ENCODE measurements at places on chromosomes 11 and 22.

GRCh38 chr22:41563051-41563711 lies 2.4 kb downstream of the CSDC2 start:
- DNase-seq, result no peak

- no peak for DNase-seq
These were observed 12.8 kb downstream of the MAPK8IP2 start for GRCh38 chr22:50613291-50613981.

DNA sequence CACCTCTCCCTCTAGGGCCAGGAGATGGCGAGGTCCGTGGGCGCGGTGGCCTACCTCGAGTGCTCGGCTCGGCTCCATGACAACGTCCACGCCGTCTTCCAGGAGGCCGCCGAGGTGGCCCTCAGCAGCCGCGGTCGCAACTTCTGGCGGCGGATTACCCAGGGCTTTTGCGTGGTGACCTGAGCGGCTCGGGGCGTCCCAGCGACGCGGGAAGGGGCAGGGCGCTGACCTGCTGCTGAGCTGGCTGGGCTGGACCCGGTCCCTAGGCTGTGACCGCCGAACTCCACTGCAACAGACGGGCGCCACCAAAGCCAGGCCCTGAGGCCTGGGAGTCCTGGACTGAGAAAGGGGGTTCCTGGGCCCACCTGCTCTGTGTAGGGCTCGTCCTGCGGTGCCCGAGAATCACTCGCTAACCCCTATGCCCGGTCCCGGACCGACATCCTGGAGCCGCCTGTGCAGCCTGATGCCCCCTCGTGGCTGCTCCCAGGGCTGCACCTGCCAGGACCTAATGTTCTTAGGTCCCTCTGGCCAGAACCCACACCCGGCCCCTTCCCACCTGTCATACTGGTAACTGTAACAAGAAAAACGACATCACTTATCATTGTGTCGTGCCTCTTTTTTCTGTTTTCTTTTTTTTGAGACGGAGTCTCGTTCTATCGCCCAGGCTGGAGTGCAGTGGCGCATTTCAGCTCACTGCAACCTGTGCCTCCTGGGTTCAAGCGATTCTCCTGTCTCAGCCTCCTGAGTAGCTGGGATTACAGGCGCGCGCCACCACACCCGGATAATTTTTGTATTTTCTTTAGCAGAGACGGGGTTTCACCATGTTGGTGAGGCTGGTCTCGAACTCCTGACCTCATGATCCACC lies 15.0 kb downstream of the RHOD start:
- peak; percentile 77 for DNase-seq

DNA sequence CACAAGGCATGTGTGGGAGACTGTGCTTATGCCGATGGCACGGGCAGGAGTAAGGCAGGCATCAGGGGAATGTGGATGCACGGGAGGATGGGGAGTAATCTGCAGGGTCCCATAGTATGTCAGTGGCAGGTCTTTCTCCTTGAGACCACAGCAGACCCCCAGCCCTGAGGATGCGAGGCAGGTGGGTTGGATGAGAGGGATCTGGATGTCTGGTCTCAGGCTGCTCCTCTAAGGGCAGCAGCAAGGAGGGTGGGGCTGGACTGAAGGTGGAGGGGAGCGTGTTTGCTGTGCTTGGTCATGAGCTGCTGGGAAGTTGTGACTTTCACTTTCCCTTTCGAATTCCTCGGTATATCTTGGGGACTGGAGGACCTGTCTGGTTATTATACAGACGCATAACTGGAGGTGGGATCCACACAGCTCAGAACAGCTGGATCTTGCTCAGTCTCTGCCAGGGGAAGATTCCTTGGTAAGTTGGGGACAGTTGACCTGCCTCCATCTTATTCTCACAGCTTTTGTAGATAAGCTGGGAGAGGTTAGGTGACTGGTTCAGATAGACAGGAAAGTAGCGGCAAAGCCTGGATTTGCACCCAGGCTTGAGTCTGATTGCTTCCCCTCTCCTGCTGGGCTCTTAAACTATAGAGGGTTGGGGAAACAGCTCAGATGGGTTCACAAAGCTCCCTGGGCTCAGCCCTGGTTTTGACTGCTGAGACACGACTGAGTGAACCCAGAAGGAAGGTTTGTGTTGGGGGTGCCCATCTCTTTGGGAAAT lies at the start of gene APOL1:
APOL1 (plus strand) TSS at position 380 of the 769 bp plus-strand sequence. CDS start 1,823 bp downstream, outside the sequence.
- peak; percentile 76 for DNase-seq

- no peak for DNase-seq
These were observed 9.0 kb upstream of the NNMT start for GRCh38 chr11:114287154-114287553.

GRCh38 chr11:130489716-130490115 lies 41.3 kb downstream of the ADAMTS15 start:
- DNase-seq, result no peak

GRCh38 chr11:134370526-134371435 lies 39.0 kb downstream of the GLB1L2 start:
- DNase-seq, result no peak

DNA sequence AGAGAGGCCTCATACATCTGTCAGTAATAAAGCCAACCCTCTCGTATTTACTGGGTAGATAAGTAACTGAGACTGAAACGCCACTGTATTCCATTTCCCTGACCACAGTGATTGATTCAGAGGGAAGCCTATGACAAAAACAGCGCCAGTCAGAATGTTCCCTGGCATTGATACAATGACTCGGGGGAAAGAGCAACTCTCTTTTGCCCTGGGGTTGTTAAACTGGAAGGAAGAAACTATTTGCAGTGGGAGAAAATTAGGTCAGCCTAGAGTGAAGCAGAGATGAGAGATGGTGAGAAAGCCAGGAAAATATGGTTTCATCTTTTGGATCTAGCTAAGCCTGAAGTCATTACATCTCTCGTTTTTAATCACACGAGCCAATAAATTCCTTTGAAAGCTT lies 48.6 kb upstream of the RBFOX2 start:
- DNase-seq, result no peak

GRCh38 chr11:26333906-26334305 lies 2.0 kb downstream of the ANO3 start:
- no peak for DNase-seq

- DNase-seq, result no peak
These were observed 101.1 kb upstream of the SPON1 start for GRCh38 chr11:13861411-13861810.

DNA sequence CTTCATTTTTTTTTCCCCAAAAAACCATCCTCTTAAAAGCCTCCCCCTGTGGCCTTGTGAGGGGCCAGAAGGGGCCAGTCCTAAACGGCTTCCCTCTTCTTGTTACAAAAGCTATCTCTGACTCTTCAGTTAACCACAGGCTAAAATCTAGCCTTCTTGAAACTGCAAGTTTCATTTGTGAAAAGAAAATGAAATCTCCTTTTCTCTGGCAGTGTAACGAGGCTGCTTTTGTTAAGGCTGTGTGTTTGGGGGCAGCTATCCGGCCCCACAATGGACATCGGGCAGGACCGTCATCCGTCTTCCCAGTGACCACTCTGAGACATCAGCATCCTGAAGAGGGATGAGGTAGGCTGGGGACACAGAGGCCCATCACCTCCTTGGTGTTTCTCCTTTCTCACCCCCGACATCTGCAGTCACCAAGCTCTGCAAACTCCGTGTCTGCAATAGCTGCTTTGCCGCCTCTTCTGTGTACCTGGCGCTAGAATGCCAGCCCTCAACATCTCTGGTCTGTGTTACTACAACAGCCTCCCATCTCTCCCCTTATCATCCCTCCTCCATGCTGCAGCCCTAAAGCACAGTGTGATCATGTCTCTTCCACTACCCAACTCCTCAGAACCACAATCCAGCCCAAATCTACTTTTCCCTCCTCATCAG lies 94.0 kb downstream of the RCN1 start:
- no peak for DNase-seq

- peak; percentile 41 for DNase-seq
These were observed 23.0 kb downstream of the CDON start for GRCh38 chr11:126039485-126040271.

GRCh38 chr22:33909911-33910310 lies 10.4 kb downstream of the LARGE1 start:
- DNase-seq, result no peak

- no peak for DNase-seq
These were observed 545.2 kb upstream of the CADM1 start for GRCh38 chr11:116049383-116049782.

GRCh38 chr11:56716379-56716854 lies 17.5 kb downstream of the OR9G1 start:
- peak; percentile 34 for DNase-seq

DNA sequence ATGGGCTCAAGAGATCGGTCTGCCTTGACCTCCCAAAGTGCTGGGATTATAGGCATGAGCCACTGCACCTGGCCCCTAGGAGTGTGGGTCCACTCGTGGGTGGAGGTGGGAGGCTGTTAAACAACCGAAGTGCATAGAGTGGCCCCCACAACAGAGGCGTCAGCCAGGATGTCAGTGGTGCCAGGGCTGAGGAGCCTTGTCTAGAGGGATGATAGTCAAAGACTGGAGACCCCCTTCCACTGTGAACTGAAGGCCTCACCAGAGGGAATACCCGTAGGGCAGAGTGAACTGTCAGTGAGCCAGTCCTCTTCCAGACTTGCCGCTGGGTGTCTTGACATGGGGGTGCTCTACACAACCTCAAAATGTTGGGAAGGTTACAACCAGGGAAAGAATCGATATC lies 38.2 kb downstream of the AP2A2 start:
- no peak for DNase-seq

DNA sequence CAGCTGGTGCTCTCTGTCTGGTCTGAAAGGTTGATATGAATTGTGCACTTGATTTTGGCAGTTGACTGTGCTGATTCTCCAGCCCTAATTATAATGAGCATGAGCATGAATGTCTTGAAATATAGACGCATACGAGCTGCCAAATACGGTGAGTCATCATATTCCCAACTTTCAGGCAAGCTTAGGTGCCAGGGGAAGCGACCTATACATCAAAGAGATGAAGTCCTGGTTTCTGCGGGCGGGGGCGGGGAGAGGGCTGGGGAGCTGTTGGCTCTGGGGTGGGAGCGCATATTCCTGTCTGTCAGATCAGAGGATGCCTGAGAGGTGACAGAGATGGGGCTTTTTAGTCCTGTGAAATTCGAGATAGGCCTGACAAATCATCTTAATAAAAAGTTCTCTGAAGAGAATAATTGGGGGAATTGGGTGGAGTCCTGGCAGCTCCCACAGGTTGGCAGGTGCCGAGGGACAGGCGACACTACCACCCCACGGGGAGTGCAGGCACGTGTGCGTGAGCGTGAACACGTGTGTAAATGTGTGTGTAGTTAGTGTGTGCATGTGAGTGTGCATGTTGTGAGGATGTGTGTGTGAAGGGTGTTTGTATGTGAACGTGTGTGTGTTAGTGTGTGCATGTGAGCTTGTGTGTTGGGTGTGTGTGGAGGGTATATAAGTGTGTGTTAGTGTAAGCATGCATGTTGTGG lies 865.3 kb downstream of the TBC1D22A start:
- no peak for DNase-seq

- DNase-seq, result no peak
These were observed 17.6 kb downstream of the SELENOO start for GRCh38 chr22:50218153-50218995.

DNA sequence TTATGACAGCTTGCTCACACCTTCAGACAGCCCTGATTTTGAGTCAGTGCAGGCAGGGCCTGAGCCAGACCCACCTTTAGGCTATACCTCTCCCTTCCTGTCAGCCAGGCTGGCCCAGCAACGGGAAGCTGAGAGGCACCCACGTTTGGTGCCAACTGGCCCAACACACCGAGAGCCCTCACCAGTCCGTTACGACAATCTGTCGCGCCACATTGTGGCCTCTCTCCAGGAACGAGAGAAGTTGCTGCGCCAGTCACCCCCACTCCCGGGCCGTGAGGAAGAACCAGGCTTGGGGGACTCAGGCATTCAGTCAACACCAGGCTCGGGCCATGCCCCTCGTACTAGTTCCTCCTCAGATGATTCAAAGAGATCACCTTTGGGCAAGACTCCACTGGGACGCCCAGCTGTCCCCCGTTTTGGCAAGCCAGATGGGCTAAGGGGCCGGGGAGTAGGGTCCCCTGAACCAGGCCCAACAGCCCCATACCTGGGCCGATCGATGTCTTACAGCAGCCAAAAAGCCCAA lies 13.1 kb downstream of the MED19 start:
- DNase-seq, result no peak

- DNase-seq, result peak; percentile 41
These were observed 60.8 kb upstream of the CCDC179 start for GRCh38 chr11:22920939-22921565.

GRCh38 chr11:65651589-65652510 lies 10.9 kb downstream of the RELA start:
- no peak for DNase-seq

- DNase-seq, result no peak
These were observed 84.5 kb downstream of the JRKL start for GRCh38 chr11:96474263-96474662.

- DNase-seq, result no peak
These were observed 37.2 kb downstream of the FAM83F start for GRCh38 chr22:40031766-40032470.

DNA sequence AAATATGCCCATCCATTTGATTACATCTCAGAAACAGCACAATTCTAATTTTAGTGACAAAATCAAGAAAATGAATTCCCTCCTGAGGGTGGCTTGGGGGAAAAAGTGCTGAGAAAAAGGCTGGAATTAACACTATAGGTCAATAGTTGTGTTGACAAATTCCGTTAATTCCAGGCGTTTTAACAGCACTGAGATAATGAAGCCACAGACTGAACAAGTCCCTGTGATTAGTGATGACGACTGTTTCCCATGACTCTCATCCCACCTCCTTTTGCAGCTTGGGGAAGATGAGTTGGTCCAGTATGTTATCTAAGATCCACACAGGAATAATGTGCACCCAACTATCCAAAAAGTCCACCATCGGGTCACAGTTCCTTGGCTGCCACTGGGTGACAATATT lies 12.8 kb downstream of the SRRD start:
- DNase-seq, result no peak

DNA sequence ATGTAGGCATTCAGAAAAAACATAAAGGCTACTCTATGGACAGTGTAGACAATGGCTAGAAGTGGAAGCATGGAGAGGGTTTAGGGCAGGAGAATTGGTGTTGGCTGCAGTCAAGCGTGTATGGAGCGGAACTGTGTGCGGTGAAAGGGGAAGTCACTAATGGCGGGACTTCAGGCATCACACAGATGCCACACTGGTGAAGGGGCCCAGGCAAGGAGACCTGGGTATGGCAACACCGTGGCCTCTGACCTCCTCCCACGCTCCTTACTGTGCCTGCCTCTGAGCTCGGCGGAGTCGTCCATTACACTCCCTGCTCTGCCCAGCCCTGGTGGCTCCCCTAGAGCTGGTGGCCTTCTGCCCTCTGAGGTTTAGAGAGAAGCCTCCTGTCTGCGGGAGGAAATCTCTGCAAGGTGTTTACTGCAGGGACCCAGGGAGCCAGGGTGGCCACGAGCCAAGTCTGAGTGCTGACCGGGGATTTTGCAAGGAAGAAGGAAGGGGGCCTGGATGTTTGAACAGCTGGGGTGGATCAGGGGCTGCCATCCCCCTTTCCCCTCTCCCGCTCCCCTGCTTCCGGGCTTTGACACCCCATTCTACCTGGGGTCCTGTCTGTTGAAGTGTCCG lies 75.1 kb upstream of the TSPAN18 start:
- no peak for DNase-seq

GRCh38 chr11:47560426-47560825 lies 5.0 kb upstream of the PTPMT1 start:
- no peak for DNase-seq
